ENCODE measurements at places on chromosomes 5 and 9.

GRCh38 chr5:159773062-159773924, 143.0 kb upstream of the ADRA1B start:
- peak; percentile 56 for DNase-seq

DNA sequence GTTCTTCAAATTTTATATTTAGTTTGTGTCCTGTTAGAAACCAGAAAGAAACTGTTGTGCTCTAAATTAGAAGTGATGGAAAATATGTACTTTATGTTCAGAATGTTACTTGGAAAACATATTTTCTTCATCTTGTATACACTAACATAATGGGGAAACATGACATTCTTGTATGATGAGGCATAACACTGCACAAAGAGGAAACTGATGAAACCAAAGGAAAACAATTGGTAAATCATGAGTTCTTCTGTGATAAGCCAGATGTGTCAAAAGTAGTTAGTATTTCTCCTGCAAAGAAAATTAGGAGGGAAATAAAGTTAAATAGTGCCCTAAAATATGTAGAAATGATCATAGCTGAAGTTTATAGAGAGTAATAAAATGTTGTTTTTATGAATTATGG, 111.1 kb upstream of the FBN2 start:
- no peak for DNase-seq

- no peak for DNase-seq
These were observed at the start of gene RNF180 for GRCh38 chr5:64165500-64166200. Gene RNF180 (plus strand): TSS chr5:64165843. CDS start chr5:64200808, 34,965 bp downstream.

- no peak for DNase-seq
These were observed 132.9 kb upstream of the CHD1 start for GRCh38 chr5:99061711-99062110.

DNA sequence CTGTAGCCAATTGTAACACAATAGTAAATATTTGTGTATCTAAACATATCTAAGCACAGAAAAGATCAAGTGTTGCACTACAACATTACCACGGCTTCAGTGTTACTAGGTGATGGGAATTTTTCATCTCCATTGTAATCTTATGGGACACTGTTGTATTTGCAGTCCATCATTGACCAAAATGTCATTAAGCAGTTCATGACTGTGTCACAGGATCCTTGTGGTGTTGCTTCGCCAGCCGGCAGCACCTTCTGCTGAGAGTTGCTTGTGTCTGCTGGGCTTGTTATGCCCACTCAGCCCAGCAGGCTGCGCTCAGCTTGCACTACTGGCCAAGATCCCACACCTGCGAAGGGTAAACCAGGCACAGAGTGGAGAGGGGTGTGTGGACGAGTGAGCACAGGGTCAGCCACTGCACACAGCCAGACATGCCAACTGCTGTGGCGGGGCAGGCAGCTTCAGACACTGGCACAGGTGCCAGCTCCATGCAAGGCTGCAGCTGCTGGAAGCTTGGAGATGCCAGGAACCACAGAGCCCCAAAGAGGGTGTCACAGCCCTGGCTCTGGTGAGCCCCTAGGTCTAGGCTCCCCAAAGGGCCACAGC, 273.7 kb downstream of the CETN3 start:
- DNase-seq, result no peak

DNA sequence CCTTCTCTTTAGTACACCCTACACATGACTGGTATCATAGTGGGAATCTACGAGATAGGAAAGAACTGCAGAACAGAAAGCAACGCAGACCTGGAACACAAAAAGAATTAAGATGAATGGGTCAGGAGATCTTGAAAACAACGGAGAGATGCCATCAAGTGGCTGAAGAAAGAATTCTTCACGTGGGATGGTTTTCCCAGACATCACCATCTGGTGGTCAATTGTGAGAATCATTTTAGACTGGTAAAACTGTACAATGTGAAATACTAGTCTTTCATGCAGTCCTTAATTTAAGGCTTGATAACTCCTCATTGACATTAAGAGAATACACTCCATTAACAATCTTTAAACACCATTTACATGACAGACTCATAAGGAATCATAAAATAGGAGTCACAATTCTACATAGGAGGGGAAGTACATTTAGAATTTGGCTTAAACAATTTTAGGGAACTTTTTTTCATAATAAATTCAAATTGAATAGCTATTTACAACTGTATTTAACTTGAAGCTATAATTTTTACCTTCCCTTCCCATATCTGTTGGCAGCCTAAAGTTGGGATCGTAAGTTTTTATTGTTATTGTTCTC, 128.4 kb upstream of the TRPM3 start:
- DNase-seq, result no peak

GRCh38 chr5:23820765-23821471, 313.5 kb downstream of the PRDM9 start:
- DNase-seq, result no peak

GRCh38 chr5:84202136-84202535, 182.5 kb downstream of the EDIL3 start:
- no peak for DNase-seq

GRCh38 chr9:2276296-2276695, 261.1 kb downstream of the SMARCA2 start:
- DNase-seq, result no peak

GRCh38 chr9:25678147-25678666, at the start of gene TUSC1:
Gene TUSC1 (minus strand): TSS chr9:25678444. CDS start chr9:25678312, 132 bp downstream.
- no peak for DNase-seq

DNA sequence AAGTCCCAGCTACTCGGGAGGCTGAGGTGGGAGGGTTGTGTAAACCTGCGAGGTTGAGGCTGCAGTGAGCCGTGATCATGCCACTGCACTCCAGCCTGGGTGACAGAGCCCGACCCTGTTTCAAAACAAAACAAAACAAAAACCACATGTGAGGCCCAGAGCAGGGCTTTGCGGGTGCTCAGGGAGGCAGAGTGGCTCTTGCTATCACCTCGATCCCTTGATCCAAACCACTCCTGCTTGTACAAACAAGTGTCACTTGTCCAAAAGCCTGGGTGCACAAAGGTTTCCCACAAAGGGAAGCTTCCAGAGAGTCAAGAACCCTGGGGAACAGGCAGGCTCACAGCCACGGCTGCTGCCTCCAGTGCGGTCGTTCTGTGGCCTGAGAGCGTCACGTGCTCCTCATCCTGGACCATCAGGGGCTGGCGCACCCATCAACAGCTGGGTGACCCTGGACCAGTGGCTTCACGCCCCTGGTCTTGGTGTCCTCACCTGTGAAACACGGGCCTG, 162.7 kb downstream of the C9orf50 start:
- peak; percentile 20 for DNase-seq

DNA sequence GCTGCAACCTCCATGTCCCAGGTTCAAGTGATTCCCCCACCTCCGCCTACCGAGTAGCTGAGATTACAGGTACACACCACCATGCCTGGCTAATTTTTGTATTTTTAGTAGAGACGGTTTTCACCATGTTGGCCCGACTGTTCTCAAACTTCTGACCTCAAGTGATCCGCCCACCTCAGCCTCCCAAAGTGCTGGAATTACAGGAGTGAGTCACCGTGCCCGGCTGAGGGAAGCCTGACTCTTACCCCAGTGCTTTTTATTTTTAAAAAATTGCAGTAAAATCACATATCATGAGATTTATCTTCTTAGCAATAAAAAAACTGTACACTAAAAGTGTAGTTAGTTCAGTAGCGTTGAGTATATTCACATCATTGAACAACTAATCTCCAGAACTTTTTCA, 105.3 kb downstream of the SLIT3 start:
- no peak for DNase-seq

GRCh38 chr9:133823189-133824105, 85.3 kb upstream of the SARDH start:
- no peak for DNase-seq

DNA sequence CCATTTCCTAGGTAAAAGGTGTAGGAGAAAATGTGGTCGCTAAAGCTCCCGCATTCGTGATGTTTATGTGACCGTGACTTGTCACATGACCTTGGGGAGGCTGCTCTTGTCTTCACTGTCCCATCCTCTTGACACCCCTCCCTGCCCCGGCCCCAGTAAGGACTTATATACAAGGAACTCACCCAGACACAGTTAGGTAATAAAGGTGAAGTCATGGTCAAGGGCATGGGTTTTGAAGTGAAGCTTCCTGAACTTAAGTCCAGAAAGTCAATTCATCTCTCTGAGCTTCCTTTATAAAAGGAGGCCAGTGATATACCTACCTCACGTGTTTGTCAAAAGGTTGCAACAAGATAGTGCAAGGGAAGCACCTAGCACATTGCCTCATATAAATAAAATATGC, 17.6 kb downstream of the FGF1 start:
- DNase-seq, result no peak

DNA sequence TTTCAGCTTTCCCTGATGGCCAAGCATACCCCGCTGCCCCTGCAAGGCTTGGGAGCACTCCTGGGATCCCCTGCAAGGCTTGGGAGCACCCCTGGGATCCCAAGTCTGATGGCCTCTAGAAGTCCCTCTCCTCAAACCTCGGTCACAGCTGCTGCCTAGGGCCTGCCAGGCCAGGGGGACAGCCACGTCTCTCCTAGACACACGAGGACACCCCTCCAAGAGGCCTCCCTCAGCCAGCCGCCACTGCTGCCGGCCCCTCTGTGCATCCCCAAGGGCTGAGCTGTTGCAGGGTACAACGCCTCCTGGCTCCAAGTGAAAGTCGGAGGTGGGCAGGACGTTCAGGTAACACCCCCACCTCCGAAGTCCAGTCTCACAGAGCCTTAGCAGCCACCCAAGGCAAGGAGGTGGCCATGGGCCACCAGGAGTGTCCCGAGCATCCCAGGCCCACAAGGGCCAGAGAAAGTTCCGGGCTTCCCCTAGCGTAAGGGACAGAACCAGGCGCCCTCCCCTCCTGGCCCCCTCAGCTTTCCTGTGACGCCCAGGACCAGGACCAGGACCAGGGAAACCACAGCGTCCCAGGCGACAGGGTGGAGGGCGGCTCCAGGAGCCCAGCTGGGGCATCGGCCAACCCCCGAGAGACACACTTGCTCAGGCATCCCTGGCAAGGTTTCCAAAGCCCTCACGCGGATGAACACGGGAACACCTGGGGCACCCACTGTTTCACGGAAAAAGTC, 17.3 kb upstream of the SLC12A7 start:
- DNase-seq, result no peak

- DNase-seq, result no peak
These were observed 83.8 kb downstream of the DAB2IP start for GRCh38 chr9:121735065-121735792.

DNA sequence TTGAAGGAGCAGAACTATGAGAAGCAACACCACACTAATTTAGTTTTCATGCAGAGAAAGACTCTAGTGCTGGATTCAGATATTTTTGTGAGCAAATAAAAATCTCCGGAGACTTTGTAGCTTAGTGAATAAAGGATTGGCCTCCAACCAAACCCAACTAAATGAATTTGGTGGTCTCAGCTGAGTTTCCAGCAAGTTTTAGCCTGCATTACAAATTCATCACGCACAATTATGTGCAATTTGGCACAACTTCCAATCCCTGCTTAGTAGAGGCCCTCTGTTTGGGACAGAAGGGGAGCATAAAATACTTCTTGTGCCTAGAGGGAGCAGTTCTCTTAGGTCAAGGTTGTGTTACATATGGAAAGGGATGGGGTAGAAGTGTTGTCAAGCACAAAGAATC, 112.3 kb upstream of the ADAMTSL1 start:
- DNase-seq, result no peak

DNA sequence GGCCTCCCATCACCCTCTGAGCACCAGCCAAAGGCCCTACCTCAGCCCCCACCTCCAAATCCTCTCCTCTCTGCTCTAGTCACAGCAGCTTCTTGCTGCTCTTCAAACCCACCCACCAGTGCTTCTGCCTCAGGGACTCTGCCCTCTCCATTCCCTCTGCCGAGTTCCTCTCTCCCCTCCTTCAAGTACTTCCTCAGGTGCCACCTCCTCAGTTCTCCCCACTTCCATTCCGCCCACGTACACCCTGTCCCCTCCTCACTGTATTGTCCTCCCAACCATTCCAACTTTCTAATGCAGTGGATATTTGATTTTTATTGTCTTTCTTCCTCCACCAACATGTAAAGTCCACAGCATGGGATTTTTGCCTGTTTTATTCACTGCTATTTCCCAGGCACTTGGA, 43.2 kb downstream of the C5orf15 start:
- DNase-seq, result no peak
